ENCODE measurements at places on chromosomes 6 and 20.

- DNase-seq = no peak
Measured at GRCh38 chr20:17953935-17954334, 14.7 kb downstream of the SNX5 start.

GRCh38 chr6:20211941-20212391, 303 bp downstream of the MBOAT1 start:
- DNase-seq = no peak

- DNase-seq = no peak
Measured at GRCh38 chr6:34170346-34170745, 24.5 kb upstream of the GRM4 start.

- DNase-seq = peak; percentile 59
Measured at GRCh38 chr20:33423141-33423834, 20.3 kb downstream of the SNTA1 start.

- no peak for DNase-seq
Measured at GRCh38 chr6:66662196-66662595, 955.2 kb upstream of the EYS start.

- no peak for DNase-seq
Measured at GRCh38 chr6:32107406-32107805, 1.7 kb downstream of the TNXB start.

DNA sequence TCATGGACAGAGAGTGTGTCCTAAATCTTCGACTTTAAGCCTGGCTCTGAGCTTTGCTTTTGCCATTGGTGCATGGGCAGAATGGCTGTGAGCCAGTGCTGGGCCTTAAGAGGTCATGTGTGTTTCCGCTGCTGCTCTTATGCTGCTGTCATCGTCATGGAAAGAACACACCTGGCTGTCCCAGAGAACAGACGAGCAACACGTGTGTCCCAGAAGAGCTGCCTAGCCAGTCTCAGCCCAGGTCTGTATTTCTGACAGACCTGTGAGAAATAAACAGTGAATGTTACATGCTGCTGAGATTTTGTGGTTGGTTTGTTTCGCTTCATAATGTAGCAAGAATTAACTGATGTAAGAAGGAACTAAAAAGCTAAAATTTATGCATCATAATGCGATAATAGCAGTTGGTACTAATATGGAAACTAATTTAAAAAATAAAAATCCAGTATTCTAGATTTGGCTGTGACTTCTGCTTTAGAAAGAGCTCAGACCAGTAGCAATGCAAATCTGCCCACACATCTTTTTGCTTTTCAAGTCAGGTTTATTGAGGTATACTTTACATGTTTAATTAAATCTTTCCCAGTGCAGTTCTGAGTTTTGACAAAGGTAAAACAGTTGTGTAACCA, 11.5 kb upstream of the SCP2D1 start:
- no peak for DNase-seq

DNA sequence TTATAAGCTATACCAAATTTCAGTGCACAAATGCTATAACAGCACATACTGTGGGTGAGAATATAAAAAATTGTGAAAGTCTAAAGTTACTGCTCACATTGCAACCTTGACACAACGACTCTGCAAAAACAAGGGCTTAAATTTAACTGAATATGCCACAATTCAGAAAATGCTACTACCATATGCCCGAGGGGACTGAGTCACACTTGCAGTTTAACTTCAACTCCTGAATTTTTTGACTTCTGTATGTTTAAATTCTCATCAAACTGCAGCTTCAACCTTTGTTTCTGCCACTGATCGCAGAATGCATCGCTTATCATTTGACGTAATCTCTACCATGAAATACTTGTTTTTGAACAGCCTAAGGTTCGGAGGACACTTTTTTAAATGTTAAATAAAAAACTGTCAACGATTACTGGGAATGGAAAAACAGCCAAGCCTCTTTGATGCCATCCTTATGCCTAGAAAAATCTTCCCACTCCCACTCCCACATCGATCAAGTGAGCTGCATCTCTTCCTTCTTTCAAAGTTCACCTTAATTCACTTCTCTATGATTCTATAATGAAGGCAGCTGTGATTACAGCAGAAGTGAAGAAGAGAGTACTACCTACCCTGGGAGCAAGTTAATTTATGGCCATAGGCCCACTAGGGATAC, 136.5 kb downstream of the ATXN1 start:
- DNase-seq = no peak

GRCh38 chr6:14732844-14733757, 512.8 kb upstream of the JARID2 start:
- no peak for DNase-seq

DNA sequence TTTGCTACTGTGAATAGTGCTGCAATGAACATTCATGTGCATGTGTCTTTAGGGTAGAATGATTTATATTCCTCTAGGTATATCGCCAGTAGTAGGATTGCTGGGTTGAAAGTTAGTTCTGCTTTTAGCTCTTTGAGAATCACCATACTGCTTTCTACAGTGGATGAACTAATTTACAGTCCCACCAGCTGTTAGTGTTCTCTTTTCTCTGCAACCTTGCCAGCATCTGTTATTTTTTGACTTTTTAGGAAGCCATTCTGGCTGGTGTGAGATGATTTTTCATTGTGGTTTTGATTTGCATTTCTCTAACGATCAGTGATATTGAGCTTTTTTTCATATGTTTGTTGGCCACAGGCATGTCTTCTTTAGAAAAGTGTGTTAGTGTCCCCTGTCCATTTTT, 40.0 kb downstream of the PLG start:
- no peak for DNase-seq

GRCh38 chr20:24502661-24503060, 33.2 kb downstream of the SYNDIG1 start:
- DNase-seq = no peak

GRCh38 chr6:14353281-14353680, 235.7 kb downstream of the CD83 start:
- no peak for DNase-seq

GRCh38 chr6:11814106-11814505, 35.5 kb upstream of the ADTRP start:
- no peak for DNase-seq

DNA sequence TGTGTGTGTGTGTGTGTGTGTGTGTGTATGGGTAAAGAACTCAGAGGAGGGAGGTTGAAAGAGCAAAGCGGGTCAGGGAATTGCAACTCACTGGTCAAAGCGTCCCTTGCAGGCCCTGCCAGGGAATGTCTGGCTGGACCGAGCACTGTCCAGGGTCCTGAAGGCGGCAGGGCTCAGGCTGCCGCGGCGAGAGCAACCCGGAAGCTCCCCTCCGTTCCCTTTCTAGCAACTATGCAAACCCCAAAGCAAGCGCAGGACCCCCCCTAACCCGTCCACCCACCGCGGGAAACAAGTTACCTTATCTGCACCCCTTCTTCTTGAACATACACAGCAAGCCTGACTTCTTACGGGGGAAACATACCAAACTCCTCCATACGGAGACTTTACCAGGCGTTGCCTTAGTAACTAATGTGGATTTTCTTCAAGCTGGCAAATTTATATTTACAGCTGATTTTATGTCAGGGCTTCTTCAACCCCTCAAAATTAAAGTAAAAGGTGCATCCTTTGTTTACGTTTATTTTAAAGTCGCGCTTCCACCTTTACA, 538 bp upstream of the GRM1 start:
- DNase-seq = peak; percentile 30

GRCh38 chr6:24517659-24518543, 23.1 kb downstream of the ALDH5A1 start:
- DNase-seq = no peak

DNA sequence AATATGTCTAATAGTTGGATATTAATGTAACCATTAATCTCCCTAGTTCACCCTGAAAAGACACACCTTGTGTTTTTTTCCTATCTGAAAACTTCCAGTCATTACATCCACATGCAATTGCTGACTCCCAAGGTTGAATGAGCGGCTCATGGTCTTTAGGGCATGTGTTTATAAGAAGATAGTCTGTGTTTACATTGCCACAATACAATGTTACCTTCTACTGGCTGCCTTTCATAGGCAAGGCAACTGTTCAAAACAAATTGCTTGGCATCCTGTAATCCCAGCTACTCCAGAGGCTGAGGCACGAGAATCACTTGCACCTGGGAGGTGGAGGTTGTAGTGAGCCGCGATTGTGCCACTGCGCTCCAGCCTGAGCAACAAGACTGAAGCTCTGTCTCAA, 86.8 kb upstream of the SHLD1 start:
- DNase-seq = no peak

DNA sequence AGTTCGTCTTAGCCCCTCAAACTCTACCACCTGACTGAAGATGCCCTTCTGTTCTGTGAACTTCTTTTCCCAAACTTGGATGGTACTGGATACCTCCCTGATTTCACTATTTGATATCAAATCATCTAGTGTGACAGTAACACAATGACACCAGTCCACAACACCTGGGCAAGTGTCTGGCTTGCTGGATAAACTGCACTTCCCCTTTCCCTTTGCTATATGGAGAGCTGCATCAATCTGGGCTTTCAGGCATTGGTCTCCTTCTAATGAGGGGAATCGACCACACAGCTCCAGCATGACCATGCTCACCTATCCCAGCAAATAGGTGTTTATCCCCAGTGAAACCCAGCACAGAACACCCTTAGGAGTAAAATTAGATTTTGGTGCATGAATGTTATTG, 3.1 kb downstream of the F13A1 start:
- DNase-seq = no peak

- DNase-seq = no peak
Measured at GRCh38 chr6:46029602-46030001, 13.9 kb upstream of the CLIC5 start.
